NCI-H2029 (cell line): ENCODE measurements at places on chromosomes 11 and 22.

DNA sequence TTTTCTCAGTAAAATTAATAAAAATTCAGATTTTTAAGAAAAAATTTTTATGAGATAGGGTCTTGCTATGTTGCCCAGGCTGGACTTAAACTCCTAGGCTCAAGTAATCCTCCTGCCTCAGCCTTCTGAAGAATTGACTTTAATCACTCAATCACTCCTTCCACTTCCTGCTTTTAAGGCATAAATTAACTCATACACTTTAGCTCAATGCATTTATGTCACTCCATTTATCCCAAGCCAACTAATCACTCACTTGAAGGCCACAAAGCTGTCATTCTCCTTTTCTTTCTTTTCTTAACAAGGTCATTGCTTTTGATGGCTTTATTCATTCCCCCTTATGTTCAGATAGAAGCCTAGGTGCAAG lies 877 bp downstream of the ALG9 start:
- no peak for DNase-seq

- DNase-seq: peak; percentile 90
Observed at GRCh38 chr11:58067685-58068084, 36.9 kb downstream of the OR6Q1 start.

- no peak for DNase-seq
Observed at GRCh38 chr11:31788085-31788484, 23.0 kb downstream of the PAX6 start.

DNA sequence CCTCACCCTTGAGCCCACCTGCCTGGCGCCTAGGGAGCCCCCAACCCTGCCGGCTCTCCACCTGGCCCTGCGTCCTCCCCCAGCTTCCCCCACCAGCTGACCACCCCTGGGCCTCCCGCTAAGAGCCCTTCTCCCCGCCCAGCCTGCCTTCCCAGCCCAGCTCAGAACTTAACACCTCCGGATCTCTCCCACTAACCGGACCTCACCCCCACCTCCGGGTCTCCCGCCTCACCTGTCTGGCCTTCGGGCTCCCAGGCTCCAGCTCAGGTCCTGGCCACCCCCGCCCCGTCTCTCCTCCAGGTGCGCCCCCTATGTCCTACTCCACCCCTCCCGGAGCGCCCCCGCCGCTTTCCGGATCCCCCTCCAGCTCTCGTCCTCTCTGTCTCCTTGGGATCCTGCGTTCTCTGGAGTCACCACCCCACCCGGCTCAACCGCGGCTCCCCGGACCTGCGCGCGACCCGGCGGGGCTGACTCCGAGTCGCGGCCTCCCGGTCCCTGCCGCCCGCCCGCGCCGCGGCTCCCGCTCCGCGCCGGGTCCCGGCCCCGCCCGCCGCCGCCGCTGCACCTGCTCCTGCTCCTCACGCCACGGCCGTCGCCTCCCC lies at the start of gene KCNJ11:
KCNJ11 (minus strand) TSS at position 51 of the 602 bp plus-strand sequence. CDS start 568 bp downstream, outside the sequence.
- no peak for DNase-seq

DNA sequence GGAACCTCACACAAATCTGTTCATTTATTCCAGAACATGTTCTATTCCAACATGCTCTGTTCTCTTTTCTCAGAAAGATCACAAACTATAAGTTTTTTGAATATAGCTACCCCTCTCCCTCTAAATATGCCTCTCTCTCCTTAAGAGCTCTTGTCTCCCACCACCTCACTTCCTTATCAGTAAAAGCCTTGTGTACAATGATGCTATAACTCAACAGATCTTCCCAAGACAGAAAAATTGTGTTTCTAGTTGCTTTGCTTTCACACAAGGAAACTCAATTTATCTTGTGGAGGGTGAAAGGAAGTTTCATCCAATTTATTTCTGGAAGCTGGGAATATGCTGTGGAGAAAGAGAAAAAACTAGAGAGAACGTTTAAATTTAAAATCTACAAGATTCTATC lies 64.4 kb downstream of the FAM76B start:
- no peak for DNase-seq

DNA sequence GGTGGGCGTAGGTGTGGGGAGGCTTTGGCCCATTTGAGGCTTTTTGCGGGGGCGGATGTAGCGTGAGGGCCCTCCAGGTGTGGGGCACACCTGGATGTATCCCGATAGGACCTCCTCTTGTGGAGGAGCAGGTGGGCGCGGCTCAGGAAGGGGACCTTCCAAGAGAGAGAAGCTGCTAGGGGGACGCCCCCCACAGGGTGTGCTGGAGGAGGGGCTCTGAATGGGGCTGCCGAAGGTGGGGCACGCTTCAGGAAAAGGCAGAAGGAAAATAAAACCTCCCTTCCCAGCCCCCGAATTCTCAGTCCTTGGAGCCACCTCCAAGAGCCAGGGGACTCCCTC lies 621 bp downstream of the SGSM1 start:
- no peak for DNase-seq

DNA sequence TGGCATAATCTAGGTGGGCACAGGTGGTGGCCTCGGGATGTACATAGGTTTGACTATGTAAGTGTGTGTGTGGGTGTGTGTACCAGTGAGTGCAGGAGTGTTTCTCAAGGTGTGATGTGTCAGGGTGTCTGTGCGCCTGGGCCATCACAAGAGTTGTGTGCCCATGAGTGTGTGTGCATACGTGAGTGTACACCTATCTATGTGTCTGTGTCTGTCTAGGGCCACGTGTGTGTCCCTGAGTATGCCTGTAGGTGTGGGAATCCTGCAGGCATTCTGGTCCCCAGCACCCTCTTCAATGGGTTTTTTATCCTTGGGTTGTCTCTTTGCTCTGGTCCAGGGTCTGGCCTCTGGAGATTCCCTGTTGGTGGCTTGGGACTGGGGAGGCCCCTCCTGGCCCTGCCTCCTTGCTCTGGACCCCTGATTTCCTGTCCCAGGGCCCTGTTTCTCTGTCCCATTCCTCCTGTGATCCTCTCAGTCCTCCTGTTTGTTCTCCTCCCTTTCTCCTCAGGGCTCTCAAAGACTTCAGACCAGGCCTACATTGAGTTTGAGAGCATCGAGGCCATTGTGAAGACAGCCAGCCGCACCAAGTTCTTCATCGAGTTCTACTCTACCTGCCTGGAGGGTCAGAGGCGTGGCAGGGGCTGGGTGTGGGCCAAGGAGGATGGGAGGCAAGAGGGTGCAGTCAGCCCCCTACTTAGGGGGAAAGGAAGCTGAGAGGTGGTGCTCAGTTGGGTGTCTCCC lies 9.4 kb downstream of the INPPL1 start:
- no peak for DNase-seq

- no peak for DNase-seq
Observed at GRCh38 chr22:47767403-47767802, 1005.0 kb downstream of the TBC1D22A start.

DNA sequence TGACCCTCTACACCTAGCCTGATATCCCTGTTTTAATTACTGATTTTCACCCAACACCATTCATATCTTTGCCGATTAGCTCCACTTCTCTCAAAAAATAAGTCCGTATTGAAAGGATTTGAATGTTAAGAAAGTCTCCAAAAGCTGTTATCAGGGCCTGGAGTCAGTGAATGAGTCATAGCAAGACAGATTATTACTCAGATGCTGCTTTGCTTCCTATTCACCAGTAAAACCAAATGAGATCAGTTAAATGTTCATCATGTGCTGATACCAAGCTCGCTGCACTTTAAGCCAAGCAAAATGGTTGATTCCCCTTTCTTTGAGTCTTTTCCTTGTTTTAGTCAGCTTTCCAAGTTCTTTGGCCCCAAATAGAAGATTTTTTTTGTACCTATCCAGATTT lies 228.4 kb downstream of the FAT3 start:
- DNase-seq: no peak

GRCh38 chr22:38069372-38070249 lies 12.4 kb downstream of the PICK1 start:
- no peak for DNase-seq

- no peak for DNase-seq
Observed at GRCh38 chr11:75261902-75262361, 21.4 kb downstream of the TPBGL start.

- DNase-seq: no peak
Observed at GRCh38 chr11:69828971-69829344, 9.7 kb upstream of the FGF3 start.

- no peak for DNase-seq
Observed at GRCh38 chr22:45650721-45651120, 20.9 kb upstream of the ATXN10 start.

- no peak for DNase-seq
Observed at GRCh38 chr11:57978686-57979531, 44.8 kb upstream of the OR9Q1 start.

DNA sequence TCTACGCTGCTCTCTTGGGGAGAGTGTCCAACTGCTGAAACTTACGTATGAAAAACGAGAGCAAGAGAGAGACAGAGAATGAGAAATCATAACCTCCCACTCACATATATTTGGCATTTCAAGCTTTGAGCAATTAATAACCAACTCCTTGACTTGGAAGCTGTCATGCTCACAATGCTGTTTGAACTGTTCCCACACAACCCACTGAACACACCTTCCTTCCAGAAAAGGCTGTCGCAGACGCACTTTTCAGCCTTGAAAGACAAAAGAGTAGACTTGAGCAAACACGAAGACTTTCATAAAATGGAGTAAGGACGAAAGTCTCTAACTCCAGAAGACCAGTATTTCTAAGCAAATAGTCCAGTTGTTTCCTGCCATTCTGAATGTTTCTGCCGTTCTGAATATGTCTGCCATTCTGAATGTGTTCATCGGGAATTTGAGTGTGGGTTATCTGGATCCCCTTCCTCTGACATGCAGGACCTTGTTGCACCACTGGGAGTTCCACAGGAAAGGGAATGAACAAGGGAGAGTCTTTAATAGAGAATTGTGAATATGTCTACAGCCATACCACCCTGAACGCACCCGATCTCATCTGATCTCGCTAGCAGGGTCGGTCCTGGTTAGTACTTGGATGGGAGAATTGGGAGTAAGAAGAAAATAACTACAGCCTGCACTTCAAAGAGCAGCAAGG lies 86.2 kb upstream of the BARX2 start:
- DNase-seq: no peak
